ENCODE measurements at places on chromosomes 2 and 18. TPM values are rescaled to one million over a fixed set of nuclear protein-coding genes. Genes with fewer than 3 reads are reported as not detected.
A peak's percentile ranks its signal among the peaks of the same experiment; 100 is the strongest.

- peak; percentile 51 for DNase-seq
Measured at GRCh38 chr2:144553379-144553778, 33.5 kb upstream of the ZEB2 start.

GRCh38 chr2:76391678-76392077 is 681.0 kb upstream of the GCFC2 start:
- DNase-seq: no peak

GRCh38 chr2:202721621-202722020 is 86.9 kb downstream of the FAM117B start:
- DNase-seq: no peak

Gene FOXD4L1
- 0.18 TPM for total RNA-seq

DNA sequence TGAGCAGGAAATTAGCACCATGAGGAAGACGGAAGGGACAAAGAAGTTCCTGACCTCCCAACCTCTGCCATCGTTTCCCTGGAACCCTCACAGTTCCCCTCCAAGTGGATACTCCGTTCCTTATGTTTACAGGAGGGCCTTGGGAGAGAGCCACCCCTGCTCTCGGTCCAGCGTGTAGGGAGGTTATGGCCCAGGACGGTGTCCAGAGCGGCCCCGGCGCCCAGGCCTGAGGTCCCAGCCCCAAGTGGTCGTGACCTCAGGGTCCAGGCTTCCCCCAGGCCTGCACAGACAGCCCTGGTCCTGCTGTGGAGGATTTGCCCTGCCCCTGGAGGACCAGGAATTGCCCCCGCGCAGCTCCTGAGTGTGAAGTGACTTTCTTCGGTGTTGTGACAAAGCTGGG is 61.8 kb upstream of the RBM44 start:
- no peak for DNase-seq

DNA sequence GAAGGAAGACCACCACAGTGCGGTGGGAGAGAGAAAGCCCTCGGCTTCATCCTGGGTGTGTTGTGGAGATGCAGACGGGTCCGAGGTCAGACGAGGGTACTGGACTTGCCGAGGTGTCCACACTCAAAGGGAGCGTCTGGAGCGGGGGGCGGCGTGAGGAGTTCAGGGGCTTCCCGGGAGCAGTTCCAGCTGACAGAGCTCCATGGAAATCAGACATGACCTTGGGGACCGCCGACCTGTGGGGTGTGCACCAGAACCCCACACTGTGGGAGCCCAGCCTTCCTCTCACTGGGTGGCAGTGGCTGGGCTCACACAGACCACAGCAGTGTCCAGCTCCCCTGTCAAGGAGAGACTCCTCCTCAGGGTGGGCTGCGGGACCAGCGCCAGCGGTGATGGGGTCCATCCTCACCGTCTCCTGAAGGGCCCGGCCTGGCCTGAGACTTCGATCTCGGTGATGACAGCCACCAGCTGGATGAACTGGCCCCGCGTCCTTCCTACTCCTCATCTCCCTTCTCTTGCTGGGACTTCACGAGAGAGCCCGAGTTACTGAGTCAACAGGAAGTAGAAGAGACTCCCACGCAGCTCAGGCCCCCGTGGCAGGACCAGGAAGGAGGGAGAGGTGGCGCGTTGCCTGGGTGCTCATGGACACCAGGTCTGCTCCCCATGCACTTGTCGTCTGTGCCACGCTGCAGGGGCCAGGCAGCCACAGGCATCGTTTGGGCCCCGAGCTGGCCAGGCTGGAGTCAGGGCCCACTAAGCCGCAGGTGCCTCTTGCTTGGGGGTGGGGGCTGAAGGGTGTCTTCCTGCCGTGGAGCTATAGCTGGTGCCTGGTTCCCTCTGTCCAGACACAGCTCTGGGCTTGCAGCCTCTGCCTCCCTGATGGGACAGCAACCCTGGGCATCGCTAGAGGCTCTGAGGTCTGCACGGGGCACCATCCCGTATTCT is 101.9 kb upstream of the CTDP1 start:
- no peak for DNase-seq

- DNase-seq: no peak
Measured at GRCh38 chr2:185857691-185858090, 119.1 kb downstream of the FSIP2 start.

- DNase-seq: no peak
Measured at GRCh38 chr2:117562654-117563053, 251.8 kb upstream of the DDX18 start.

Gene REG3A
- not detected for total RNA-seq

Gene GKN2
- total RNA-seq: not detected

Data from endothelial cell of umbilical vein (primary cell).